Caki2 (cell line): ENCODE measurements at places on chromosomes 3 and 15.

DNA sequence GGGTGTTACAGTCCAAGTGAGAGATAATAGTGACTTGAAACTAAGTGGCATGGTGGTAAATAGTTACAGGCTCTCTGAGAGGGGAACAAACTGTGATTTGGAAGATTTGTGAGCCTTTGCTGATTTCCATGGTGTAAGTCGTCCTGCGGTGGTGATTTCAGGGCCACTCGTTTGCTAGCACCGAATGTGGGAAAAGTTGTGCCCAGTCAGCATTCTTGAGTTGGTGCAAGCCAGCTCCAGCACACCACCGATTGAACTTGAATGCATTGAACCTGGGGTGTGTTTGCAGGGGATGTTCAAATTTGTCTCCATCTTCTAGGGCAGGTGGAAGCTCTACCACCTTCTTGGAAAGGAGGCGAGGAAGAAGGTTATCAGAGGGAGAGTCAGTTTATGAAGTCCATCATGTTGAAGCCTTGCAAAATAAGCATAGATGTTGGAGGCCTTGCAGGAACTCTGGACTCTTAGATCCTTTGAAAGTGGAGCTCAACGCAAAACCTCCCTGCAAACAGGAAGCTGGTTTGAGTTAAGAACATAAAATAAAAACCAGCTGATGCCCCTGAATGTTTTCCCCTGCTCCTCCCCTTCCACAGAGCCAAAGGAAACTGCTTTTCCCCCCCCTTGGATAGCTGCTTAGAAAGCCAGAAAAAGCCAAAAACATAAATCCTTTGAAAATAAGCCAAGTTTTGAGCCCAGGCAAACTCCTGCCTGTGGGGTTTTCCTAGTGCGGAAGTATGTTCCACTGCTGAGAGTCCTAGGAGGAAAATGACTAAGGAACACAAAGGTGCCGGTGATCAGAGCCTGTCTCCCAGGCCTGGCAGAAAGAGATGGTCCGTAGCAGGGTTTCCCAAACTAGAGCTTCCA is 21.9 kb downstream of the MAPKBP1 start:
- DNase-seq: no peak

GRCh38 chr3:147872568-147872967 is 463.4 kb downstream of the ZIC1 start:
- no peak for DNase-seq

DNA sequence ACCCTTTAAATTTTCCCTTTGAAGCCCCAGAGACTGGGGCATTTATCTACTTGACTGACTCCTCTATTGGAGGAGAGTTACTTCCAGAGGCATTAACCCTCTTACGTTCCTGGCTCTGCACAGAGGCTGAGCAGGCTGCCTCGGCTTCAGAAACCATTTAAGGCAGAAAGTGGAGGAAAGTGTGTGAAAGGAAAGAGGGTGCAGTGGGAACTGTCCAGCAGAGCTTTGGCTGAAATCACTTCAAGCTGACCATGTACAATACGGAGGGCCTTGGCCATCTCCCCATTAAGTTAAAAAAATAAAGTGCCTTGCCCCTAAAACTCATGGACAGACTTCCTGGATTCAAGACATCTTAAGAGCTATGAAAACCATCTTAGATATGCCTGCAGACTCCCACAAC is 238.7 kb downstream of the SV2B start:
- DNase-seq: no peak

DNA sequence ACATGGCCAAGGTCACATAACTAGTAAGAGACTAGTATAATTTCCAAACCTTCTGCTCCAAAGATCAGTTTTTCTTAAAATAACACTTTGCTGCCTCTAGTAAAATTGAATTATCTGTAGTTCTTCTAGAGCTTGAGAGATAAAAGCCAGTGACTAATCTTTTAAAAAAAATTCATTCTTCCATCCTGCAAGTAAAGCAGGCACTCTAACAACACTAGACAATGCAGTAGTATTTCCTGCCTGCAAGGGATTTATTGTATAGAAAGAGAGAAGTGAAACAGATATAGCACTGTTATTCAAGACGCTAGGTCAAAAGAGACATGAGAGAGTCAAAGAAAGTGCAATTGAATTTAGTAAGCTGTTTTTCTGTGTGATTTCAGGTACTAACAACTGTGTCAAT is 159.5 kb upstream of the TBC1D5 start:
- no peak for DNase-seq

- peak; percentile 31 for DNase-seq
Measured at GRCh38 chr3:77254967-77255831, 215.3 kb downstream of the ROBO2 start.

- DNase-seq: no peak
Measured at GRCh38 chr3:32571192-32571485, 481 bp upstream of the DYNC1LI1 start.

GRCh38 chr3:51708216-51708845 is 1.5 kb downstream of the GRM2 start:
- no peak for DNase-seq

GRCh38 chr3:182796310-182796709 is 3.0 kb downstream of the ATP11B start:
- DNase-seq: no peak

- DNase-seq: no peak
Measured at GRCh38 chr15:101727186-101727585, 2.9 kb upstream of the TARS3 start.

DNA sequence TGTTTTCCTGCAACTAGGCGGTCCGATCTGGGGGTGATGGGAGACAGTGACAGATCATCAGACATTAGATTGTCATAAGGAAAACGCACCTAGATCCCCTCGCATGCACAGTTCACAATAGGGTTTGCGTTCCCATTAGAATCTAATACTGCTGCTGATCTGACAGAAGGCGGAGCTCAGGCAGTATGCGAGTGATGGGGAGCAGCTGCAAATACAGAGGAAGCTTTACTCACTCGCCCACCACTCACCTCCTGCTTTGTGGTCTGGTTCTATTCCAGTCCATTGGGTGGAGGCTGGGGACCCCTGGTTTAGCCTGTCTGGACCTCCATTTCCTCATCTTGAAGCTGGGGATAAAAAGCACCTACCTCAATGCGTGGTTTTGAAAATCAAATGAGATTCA is 437.5 kb upstream of the PROK2 start:
- no peak for DNase-seq

DNA sequence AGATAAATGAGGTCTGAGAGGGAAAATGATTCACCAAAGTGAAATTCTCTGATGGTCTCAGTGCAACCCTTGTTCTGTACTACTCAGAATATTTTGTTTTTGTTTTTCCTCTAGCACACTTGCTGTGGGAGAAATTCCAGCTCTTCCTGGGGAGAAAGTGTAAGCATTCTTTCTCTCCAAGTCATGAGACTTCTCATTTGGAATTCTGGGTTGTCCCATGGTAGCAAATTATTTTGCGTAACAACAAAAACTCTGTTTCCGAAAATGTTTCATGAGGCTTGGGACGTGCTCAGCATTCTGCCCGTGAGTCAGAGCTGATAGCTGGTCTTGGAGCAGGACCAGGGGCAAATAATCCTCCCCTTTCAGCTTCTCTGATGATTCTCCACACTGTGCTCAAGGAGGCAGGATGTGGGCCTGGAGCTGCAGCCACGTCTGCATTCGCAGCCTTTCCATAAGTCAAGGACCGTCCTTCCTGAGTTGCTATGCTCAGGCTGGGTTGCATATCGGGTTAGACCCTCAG is 70.3 kb downstream of the SENP2 start:
- peak; percentile 79 for DNase-seq
